ENCODE measurements at places on chromosomes 4 and X. TPM values are rescaled to one million over a fixed set of nuclear protein-coding genes. Genes with fewer than 3 reads are reported as not detected.

DNA sequence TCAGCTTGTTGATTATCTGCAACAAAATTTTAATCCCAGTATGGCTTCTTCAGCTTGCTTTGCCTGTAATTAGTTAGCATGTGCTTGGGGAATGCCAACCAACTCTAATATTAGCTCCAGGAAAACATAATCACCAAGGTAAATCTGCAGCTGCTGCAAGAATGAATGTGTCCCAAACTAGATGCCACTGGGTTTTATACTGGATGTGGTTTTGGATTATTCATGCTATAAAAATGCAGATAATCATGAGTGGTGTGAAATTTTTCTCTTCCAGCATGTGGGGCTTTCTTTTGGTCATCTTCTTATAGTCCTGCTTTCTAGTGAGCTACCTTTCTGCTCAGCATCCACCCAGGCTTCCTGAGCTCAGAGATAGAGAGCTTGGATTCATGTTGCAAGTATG, 295.9 kb upstream of the CASK start:
- no peaks in the 10 kb centered on the region for H3K4me1 ChIP-seq
- H3K36me3 ChIP-seq: peaks cover 1% of the 10 kb centered on the region
- no peak for DNase-seq
- H3K27ac ChIP-seq: no peak overlapping the region

- no peaks in the 10 kb centered on the region for H3K36me3 ChIP-seq
- H3K4me1 ChIP-seq: no peaks in the 10 kb centered on the region
- H3K27me3 ChIP-seq: no peaks in the 10 kb centered on the region
- no peak for DNase-seq
- H3K27ac ChIP-seq: no peak overlapping the region
Observed at GRCh38 chrX:25534091-25534490, 518.3 kb upstream of the ARX start.

SPANXN1 gene
- not detected for total RNA-seq

LIMCH1 gene
- 15.1 TPM for total RNA-seq

DNA sequence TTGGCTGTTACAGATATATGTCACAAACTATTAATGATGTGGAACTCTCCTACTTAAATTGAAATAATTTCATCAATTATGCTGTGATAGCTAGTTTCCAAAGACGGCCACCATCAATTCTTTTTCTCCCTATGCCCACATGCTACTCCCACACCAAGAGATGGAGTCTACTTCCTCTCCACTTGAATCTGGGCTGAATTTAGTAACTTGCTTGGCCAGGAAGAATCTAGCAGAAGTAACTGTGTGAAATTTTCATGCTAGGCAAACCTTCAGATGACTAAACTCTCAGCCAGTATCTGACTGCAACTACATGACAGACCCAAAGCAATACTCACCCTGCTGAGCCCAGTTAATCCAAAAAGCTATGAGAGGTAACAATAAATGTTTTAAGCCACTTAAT, 3.2 kb downstream of the SEPSECS start:
- H3K27me3 ChIP-seq: no peaks in the 10 kb centered on the region
- DNase-seq: no peak
- peak overlapping the region; percentile 61 for H3K4me3 ChIP-seq
- no peaks in the 10 kb centered on the region for H3K36me3 ChIP-seq
- no peak overlapping the region for H3K27ac ChIP-seq
- H3K4me1 ChIP-seq: peaks cover 28% of the 10 kb centered on the region

DNA sequence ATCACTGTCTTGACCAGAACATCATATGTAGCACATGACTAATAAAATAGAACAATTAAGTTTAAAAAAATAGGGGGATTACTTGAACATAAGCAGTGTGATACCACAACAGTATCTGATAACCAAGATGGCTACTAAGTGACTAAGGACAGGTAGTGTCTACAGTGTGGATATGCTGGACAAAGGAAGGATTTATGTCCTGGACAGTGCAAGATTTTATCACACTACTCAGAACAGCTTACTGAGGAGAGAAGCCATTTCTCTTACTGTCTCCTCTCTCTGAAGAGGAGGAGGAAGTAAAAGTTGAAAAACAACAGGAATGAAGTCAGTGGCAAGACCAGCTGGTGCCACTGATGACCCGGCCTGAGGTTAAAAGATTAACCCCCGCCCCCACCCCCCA, 4.0 kb upstream of the SLC10A7 start:
- H3K4me3 ChIP-seq: no peak overlapping the region
- peaks cover 11% of the 10 kb centered on the region for H3K4me1 ChIP-seq
- H3K27me3 ChIP-seq: no peaks in the 10 kb centered on the region
- H3K27ac ChIP-seq: no peak overlapping the region
- DNase-seq: no peak
